Posterior vena cava (tissue), 2 donors: ENCODE measurements at places on chromosomes 7 and 10. TPM values are rescaled to one million over a fixed set of nuclear protein-coding genes. Genes with fewer than 3 reads are reported as not detected.

DNA sequence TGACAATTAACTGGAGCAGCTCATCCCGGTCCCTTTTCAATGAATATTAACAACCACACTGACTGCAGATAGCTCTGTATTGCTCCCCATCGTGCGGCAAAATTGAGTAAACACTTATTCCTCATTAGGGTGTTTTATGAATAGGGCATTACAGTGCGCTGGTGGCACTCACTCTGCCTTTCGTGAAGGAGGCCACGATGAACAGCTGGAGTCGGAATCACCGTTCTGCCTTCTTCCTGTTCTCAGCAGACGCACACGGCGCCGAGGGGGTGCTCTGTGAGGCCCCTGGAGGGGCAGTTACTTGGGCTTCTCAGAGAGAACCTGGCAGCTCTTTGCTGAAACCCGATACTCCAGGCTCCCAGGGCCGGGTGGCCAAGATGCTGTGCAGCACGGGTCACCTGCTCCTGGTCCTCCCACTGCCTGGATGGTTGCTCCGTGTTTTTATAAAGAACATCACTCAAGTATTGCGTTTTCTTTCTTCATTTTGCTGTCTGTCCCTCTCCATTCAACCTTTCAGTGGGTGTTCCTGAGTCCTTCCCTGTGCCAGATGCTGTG is 241.9 kb downstream of the GLRX3 start:
- DNase-seq, result no peak

GRCh38 chr10:28541717-28542365 is 8.9 kb downstream of the WAC start:
- no peak for DNase-seq

- no peak for DNase-seq
Observed at GRCh38 chr7:47890125-47890524, 58.1 kb downstream of the PKD1L1 start.

GRCh38 chr10:122331100-122331499 is 43.4 kb upstream of the PLEKHA1 start:
- DNase-seq, result no peak

The CFAP46 gene
- 0.14 TPM for total RNA-seq
